Endothelial cell of umbilical vein (primary cell): ENCODE measurements at places on chromosomes 4 and X.

DNA sequence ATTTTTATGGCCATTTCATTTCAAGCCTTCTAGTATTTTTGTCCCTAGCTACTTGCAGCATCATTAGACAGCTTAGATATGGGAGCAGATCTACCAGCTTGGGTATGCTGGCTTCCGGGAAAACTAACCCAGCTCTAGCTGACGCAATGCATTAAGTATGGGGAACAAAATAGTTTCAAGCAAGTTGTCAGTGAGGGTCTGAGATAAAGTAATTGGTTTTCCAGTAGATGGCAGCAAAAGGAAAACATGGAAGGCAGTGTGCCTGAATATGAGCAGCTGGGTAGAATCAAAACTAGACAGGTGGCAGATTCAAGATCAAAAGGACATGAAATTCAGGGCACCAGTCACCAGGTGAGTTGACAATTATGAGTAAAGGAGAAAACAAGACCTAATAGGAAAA is 340.9 kb upstream of the CTSO start:
- DNase-seq: peak; percentile 43

DNA sequence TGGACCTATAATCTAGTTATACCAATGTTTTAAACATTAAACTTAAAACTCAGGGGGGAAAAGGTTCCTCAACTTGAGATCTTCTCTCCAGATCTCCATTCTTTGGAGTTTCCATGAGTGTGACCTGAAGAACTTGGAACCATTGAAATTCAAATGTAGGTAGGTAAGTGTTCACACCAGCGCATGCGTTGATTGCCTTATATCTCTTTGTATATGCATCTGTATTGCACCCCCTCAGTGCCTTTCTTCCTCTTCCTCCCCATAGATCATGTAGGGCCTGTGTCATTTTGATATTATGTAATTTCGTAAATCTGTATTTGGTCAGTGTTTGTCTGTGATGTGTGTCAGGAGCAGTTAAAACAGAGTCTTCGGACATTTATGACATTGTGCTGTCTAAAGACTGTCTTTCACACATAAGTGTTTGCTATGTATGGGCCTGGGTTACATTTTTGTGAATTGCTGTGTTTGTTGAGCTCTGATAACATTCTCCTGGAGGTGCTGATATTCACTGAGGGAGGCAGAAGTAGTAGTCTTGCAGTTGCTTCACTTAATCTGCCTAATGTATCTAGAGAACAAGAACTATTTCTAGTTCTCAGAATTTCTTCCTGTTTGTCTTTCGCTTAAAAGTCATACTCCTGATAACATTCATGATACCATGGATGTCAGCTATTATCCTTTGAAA is 126.3 kb downstream of the RAP1GDS1 start:
- DNase-seq: no peak

GRCh38 chr4:85968945-85969819 is 390.7 kb downstream of the MAPK10 start:
- DNase-seq: peak; percentile 82

GRCh38 chrX:133307637-133308498 is 89.7 kb upstream of the TFDP3 start:
- DNase-seq: no peak

DNA sequence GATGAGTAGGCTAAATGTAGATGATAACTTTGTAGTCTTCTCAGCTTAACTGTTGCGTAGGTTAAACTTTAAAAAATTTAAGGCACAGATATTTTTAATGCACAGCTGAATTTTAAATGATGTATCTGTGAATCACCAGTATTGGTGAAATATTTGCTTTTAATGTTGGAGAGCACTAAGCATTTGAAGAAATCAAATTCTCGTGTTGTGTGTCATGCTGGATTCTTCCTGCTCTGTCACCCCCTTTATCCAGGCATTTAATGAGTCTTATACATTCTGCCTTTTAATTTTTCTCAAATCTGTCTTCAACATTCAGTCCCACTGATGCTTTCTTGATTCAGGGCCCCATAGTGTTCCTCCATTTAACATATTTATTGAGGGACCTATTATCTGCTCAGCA is 76.7 kb downstream of the SLC4A4 start:
- no peak for DNase-seq

DNA sequence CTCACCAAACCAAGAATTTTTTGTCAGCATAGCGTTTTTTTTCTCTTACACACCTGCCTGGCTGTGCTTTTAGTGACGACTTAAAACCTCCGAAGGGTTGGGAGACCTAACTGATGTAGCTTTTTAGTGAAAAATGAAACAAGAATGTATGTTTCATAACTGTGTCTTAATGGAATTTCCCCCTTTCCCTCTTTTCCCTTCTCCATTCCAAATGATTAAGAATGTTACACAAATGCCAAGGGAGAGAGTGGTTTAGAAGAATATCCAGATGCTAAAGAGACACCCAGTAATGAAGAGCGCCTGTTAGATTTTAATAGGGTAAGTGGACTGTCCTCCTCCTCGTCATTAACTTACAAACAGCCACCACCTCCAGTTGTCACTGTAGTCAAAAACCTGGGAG is 33.2 kb upstream of the TBC1D14 start:
- DNase-seq: no peak
